ENCODE measurements at places on chromosomes 5 and 9. TPM values are rescaled to one million over a fixed set of nuclear protein-coding genes. Genes with fewer than 3 reads are reported as not detected.

- H3K27me3 ChIP-seq: no peaks in the 10 kb centered on the region
- H3K4me1 ChIP-seq: peaks cover 7% of the 10 kb centered on the region
- no peaks in the 10 kb centered on the region for H3K36me3 ChIP-seq
- H3K4me3 ChIP-seq: peak overlapping the region; percentile 43
- no peak for DNase-seq
Measured at GRCh38 chr9:124040186-124040931, 28.8 kb downstream of the LHX2 start.

GRCh38 chr5:74289238-74289637 is 351.3 kb downstream of the ENC1 start:
- no peak overlapping the region for H3K4me3 ChIP-seq
- no peaks in the 10 kb centered on the region for H3K27me3 ChIP-seq
- H3K27ac ChIP-seq: no peak overlapping the region
- DNase-seq: no peak
- peaks cover 5% of the 10 kb centered on the region for H3K4me1 ChIP-seq

DNA sequence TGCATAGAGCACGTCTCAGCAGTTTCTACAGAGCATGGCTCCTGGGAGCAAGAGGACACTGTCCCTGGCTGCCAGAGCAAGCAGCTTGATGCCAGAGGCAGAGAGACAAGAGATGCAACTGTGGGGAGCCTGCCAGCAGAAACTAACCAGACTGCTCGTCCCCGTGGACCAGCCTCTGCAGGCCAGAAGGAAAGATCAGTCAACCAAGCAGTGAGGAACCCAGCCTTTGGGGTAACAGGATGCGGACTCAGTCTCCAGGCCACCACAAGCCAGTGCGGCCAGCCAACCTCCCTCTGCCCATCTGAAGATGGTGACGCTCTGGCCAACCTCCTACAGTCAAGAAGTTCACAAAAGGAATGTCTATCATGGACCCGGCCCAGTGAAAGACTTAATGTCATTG is 3.7 kb downstream of the SURF4 start:
- H3K4me1 ChIP-seq: peaks cover 52% of the 10 kb centered on the region
- H3K27ac ChIP-seq: peak overlapping the region; percentile 33
- no peak overlapping the region for H3K4me3 ChIP-seq
- no peaks in the 10 kb centered on the region for H3K27me3 ChIP-seq

- no peak overlapping the region for H3K27ac ChIP-seq
- no peaks in the 10 kb centered on the region for H3K27me3 ChIP-seq
- no peaks in the 10 kb centered on the region for H3K4me1 ChIP-seq
- no peaks in the 10 kb centered on the region for H3K36me3 ChIP-seq
Measured at GRCh38 chr5:150765011-150765798, 6.4 kb upstream of the DCTN4 start.

- no peak overlapping the region for H3K27ac ChIP-seq
- DNase-seq: no peak
- no peaks in the 10 kb centered on the region for H3K4me1 ChIP-seq
- H3K36me3 ChIP-seq: no peaks in the 10 kb centered on the region
Measured at GRCh38 chr9:118522093-118523028, 818.2 kb downstream of the TLR4 start.

DNA sequence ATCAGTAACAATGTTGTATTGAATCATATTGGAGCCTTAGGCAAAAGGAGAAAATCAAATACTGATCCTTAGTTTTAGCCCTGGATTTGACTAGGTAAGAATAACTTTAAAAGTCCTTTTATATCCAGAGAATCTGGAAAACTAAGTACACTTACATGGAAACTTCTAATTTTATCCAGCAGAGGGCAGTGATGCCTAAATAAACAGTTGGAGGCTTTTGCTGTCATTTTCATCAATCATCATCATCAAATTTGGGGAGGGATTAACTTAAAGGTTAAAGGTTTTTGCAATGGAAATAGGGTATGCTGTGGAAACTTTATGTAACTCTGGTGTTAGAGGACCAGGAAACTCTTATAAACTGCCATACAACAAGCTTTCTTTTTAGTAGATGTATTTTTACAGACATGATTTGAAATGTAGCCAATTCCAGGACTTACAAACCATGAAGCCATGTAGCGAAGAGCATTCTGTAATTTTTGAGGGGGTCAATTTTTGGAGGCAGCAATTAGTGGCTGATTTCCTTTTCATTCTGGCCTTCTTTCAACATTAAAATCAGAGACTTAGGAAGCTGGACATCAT is 112.7 kb downstream of the OSTF1 start:
- no peak overlapping the region for H3K4me3 ChIP-seq
- no peak for DNase-seq
- H3K27me3 ChIP-seq: no peaks in the 10 kb centered on the region
- H3K36me3 ChIP-seq: no peaks in the 10 kb centered on the region

ABITRAM gene
- total RNA-seq: 5.8 TPM

ANKRD55 gene
- not detected for total RNA-seq

CENPK gene
- total RNA-seq: 0.60 TPM

DNA sequence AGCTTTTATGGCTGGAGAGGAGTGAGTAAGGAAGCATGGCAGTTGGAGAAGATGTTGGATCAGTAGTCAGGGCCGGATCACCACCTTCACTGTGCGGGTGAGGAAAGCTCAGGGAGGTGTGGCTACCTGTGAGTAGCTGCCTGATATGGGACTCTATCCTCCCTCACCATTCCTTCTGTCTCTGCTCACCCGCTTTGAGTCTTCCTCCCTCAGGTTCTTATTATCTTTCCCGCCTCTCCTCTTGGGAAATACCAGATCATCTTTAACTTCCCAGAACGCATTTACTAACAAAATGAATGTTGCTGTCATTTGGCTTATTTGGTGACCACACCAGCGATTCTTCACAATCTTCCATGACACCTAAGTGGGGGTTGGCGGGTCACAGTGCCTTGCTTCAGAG is 140.7 kb upstream of the GPR151 start:
- DNase-seq: no peak
- H3K27me3 ChIP-seq: no peaks in the 10 kb centered on the region
- no peak overlapping the region for H3K4me3 ChIP-seq
- H3K36me3 ChIP-seq: no peaks in the 10 kb centered on the region

- H3K27me3 ChIP-seq: no peaks in the 10 kb centered on the region
- peaks cover 10% of the 10 kb centered on the region for H3K4me1 ChIP-seq
- H3K4me3 ChIP-seq: no peak overlapping the region
- DNase-seq: no peak
- H3K27ac ChIP-seq: no peak overlapping the region
Measured at GRCh38 chr9:98869078-98869745, 61.7 kb downstream of the GALNT12 start.

DNA sequence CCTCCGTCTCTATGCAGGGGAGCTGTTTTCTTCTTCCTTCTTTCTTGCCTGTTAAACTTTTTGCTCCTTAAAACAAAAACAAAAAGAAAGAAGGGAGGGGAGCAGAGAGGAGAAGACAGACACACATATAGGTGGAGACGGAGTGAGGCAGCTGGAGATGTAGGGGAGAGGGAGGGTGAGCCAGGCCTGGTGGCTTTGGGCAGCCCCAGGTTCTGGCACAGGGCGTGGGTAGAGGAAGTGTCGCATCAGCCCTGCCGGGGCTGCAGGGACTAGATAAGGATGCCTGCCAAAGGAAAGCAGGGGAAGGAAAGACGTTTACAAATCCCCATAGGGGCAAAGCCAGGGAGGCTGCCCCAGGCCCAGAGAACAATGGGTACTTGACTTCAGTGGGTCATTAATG is 38.7 kb upstream of the PTGS1 start:
- no peak for DNase-seq
- H3K27ac ChIP-seq: no peak overlapping the region
- no peaks in the 10 kb centered on the region for H3K27me3 ChIP-seq
- no peaks in the 10 kb centered on the region for H3K4me1 ChIP-seq
- no peak overlapping the region for H3K4me3 ChIP-seq

DNA sequence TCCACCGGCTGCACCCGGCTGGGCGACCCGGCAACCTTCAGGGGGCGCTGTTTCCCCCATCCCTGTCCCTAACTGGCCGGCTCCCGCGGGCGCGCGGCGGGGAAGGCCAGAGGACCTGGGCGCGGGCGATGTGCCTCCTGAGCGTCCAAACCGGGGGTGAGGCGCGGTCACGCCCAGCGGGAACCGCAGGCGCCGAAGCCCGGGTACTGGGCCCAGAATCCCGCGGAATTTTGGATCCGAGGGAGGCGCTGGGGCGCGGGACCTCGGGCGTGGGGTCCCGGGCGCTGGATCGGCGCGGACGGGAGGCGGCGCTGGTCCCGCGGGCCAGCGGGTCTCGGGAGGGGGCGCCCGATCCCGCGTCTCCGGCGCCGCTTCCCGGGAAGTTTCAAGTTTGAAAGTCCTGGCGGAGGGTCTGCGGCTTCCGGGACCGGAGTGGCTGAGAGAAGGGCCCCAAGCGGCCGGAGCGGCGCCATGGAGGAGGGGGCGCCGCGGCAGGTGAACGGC is at the start of gene PKN3:
PKN3 (plus strand) TSS at position 59 of the 504 bp plus-strand sequence; CDS start at position 472, 413 bp downstream.
- H3K27ac ChIP-seq: peak within 1 kb of the TSS; percentile 71
- peak within 1 kb of the TSS; percentile 87 for H3K4me3 ChIP-seq

TAF11L11 gene
- total RNA-seq: not detected

GRCh38 chr9:113580041-113580953 is 116.8 kb downstream of the RGS3 start:
- H3K4me1 ChIP-seq: peaks cover 38% of the 10 kb centered on the region
- H3K27me3 ChIP-seq: no peaks in the 10 kb centered on the region
- peaks cover 17% of the 10 kb centered on the region for H3K36me3 ChIP-seq
- peak overlapping the region; percentile 12 for H3K4me3 ChIP-seq
- peak; percentile 93 for DNase-seq

DNA sequence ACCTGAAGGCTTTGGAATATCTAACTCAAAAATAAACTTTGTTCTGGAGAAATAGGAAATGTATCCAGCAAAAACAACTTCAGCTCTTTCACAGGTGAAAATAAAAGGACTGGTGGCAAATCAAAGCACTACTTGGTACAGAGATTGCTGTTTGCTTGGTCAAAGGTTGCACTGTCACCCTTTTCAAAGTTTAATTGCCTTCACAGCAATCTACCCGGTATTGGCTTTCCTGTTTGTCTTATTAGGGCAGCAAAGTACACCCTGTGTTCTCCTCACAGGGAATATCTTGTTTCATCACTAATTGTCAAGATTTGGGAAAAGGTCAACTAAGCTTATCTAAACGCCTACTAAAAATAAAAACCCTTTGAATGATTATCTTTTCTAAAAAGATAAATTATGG is 214.1 kb upstream of the ADCY2 start:
- H3K27me3 ChIP-seq: no peaks in the 10 kb centered on the region
- H3K27ac ChIP-seq: no peak overlapping the region
- no peak overlapping the region for H3K4me3 ChIP-seq
- H3K4me1 ChIP-seq: no peaks in the 10 kb centered on the region

DNA sequence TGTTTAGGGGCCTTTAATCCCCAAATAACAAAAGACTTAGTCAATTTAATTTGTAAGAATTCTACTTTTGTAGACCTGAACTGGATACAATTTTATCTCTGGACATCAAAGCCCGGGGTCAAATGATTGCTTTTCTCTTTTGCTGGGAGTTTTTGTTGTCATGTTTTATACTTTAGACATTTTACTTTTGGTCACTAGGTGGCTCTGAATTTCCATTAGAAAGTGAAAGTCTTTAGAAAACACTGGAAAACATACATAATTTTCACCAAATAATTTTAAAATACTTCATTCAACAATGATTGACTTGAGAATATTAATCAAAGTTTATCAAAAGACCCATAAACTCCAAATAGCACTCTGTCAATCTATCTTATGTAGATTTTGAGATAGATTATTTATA is 2.8 kb upstream of the PCA3 start:
- DNase-seq: no peak
- H3K27ac ChIP-seq: no peak overlapping the region
- H3K36me3 ChIP-seq: no peaks in the 10 kb centered on the region
- no peaks in the 10 kb centered on the region for H3K4me1 ChIP-seq

- H3K27ac ChIP-seq: no peak overlapping the region
- H3K36me3 ChIP-seq: peaks cover 6% of the 10 kb centered on the region
- no peak overlapping the region for H3K4me3 ChIP-seq
Measured at GRCh38 chr5:31485376-31486207, 46.3 kb downstream of the DROSHA start.

GRCh38 chr9:73579823-73580222 is 428.2 kb downstream of the ANXA1 start:
- peaks cover 31% of the 10 kb centered on the region for H3K27me3 ChIP-seq
- no peak overlapping the region for H3K27ac ChIP-seq
- no peak overlapping the region for H3K4me3 ChIP-seq
- no peaks in the 10 kb centered on the region for H3K36me3 ChIP-seq
- H3K4me1 ChIP-seq: peaks cover 7% of the 10 kb centered on the region

DNA sequence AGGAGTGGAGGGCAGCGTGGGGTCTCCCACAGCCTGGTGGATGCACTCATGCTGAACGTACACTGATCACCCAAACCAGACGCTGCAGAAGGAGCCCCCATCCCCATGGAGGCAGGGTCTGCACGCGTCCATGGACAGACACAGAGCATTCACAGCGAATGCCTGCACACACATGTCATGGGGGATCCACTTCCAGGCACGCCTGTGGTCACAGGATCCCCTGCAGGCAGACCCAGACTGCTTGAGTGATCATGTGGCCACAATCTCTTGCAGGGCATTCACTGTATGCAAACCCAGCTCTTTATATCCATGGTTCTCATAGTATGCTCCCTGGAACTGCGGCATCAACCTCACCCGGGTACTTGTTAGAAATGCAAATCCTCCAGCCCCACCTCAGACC is 5.4 kb downstream of the SNCB start:
- no peaks in the 10 kb centered on the region for H3K36me3 ChIP-seq
- no peak for DNase-seq
- H3K27ac ChIP-seq: no peak overlapping the region
- no peak overlapping the region for H3K4me3 ChIP-seq
- H3K27me3 ChIP-seq: peaks cover 10% of the 10 kb centered on the region

- no peak overlapping the region for H3K4me3 ChIP-seq
- H3K27me3 ChIP-seq: no peaks in the 10 kb centered on the region
- no peak overlapping the region for H3K27ac ChIP-seq
- DNase-seq: no peak
- no peaks in the 10 kb centered on the region for H3K4me1 ChIP-seq
- no peaks in the 10 kb centered on the region for H3K36me3 ChIP-seq
Measured at GRCh38 chr5:108303611-108304010, 78.3 kb downstream of the FBXL17 start.

GRCh38 chr5:37206736-37207135 is 42.4 kb downstream of the CPLANE1 start:
- H3K27me3 ChIP-seq: no peaks in the 10 kb centered on the region
- DNase-seq: no peak
- peaks cover 3% of the 10 kb centered on the region for H3K36me3 ChIP-seq

Measured in pancreas (tissue), 10 donors.